Thoracic aorta (tissue), 2 donors: ENCODE measurements at places on chromosomes 3 and 15.

DNA sequence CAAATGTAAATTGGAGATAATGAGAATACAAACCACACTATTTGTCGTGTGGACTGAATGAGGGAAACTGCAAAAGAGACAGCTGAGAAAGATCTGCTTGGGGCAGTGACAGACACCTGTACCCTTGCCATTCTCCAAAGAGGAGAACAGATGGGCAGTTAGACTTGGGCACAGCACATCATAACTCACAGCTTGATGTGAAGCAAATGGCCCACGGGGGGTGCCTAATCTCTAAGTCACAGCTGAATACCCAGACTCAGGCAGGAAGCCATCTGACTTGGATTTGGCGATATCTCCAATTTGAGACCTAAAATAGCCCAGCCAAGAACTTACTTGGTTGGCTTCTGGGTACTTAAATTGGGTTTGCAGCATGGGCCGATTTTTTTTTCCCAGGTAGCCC is 10.0 kb upstream of the SLC6A11 start:
- H3K36me3 ChIP-seq: no peaks in the 10 kb centered on the region
- no peak overlapping the region for H3K27ac ChIP-seq
- H3K4me1 ChIP-seq: no peaks in the 10 kb centered on the region
- DNase-seq: no peak
- H3K27me3 ChIP-seq: no peaks in the 10 kb centered on the region
- no peak overlapping the region for H3K4me3 ChIP-seq

- H3K27ac ChIP-seq: no peak overlapping the region
- DNase-seq: no peak
- no peaks in the 10 kb centered on the region for H3K27me3 ChIP-seq
- no peak overlapping the region for H3K4me3 ChIP-seq
- no peaks in the 10 kb centered on the region for H3K36me3 ChIP-seq
These were observed 43.1 kb downstream of the MTHFS start for GRCh38 chr15:79853492-79854328.

- H3K36me3 ChIP-seq: no peaks in the 10 kb centered on the region
- H3K27ac ChIP-seq: no peak overlapping the region
- peaks cover 15% of the 10 kb centered on the region for H3K4me1 ChIP-seq
These were observed 53.7 kb upstream of the KY start for GRCh38 chr3:134704556-134704955.

GRCh38 chr15:91561371-91562100 is 292.0 kb upstream of the SLCO3A1 start:
- no peaks in the 10 kb centered on the region for H3K36me3 ChIP-seq
- no peaks in the 10 kb centered on the region for H3K4me1 ChIP-seq
- DNase-seq: no peak
- no peaks in the 10 kb centered on the region for H3K27me3 ChIP-seq
- H3K4me3 ChIP-seq: no peak overlapping the region

GRCh38 chr3:39166932-39167532 is 13.6 kb upstream of the CSRNP1 start:
- no peak overlapping the region for H3K27ac ChIP-seq
- no peak for DNase-seq
- no peak overlapping the region for H3K4me3 ChIP-seq

DNA sequence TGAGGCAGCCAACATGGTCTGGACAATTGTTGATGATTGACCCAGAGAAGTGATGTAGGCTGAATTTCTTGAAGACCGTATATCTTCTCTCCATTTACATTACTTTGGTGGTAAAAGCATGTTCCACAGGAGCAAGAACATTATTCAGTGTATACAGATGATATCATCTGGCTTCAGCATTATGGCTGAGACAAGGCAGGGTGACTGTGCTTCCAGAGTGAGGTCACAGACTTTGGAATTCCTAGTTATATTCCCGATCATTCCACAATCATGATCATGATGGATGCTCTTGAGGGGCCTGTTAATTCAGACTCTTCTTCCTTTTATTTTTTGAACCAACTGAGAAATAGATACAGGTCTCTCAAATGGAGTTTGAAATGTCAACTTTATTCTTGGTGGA is 19.0 kb downstream of the PLS1 start:
- H3K4me3 ChIP-seq: no peak overlapping the region
- DNase-seq: no peak
- H3K36me3 ChIP-seq: no peaks in the 10 kb centered on the region
- H3K27me3 ChIP-seq: no peaks in the 10 kb centered on the region
- H3K4me1 ChIP-seq: no peaks in the 10 kb centered on the region
- no peak overlapping the region for H3K27ac ChIP-seq
